SK-N-MC (cell line): ENCODE measurements at places on chromosomes 3 and 15.

GRCh38 chr3:24915639-24916038, 421.0 kb upstream of the THRB start:
- DNase-seq: no peak

DNA sequence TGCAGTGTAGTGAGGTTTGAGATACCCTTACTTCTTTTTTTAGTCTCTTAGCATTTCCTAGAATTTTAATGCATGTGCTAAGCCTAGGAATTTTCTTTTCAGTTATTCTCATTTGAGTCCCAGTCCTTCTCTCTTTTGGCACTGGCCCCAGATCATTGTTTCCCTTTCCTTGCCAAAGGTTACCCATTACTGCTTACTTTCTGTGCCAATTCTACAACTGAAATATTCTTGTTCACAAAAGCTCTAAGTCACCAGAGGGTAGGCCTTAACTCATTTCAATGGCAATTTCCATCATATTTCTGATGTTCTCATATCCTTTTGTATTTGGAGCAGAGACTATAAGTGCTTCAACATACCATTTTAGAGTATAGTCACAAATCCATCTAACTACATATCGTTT, 199.6 kb upstream of the CBLB start:
- no peak for DNase-seq

DNA sequence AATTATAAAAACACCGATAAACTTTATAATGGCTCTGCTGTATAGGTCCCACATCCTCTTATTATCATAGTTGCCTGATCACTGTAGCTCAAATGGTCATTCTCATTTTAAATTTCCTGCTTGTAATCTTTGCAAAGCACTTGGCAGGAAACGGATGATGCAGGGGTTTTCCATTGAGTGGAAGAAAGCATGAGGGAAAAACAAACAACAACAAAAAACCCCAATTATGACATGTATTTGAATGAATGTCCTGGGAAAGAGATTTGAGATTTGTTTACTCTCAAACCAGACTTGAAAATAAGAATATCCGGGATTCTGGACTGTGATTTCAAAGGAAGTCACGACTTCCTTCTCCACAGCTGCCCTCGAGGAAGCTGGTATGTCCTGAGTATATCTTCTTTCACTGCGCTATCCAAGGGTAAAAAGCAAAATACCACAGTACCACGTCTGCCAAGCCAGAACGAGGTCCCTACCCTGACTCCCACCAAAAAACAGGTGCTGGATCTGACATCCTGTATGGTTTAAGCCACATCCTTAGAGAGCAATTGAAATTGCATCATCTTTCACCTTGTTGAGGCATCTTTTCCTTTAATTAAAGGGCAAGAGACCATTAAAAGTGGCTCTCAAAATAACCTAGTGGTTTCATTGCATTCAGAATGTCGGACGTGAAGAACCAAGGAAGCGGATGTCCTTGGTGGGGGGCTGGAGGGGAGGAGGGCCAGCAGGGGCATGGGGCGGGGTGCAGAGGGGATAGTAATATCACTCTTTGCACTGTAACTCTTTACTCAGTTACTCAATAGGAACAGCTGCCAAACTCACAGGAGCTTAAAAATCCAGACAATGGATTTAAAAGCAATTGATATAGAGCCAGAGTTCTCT, 13.5 kb upstream of the TIPIN start:
- DNase-seq: no peak

DNA sequence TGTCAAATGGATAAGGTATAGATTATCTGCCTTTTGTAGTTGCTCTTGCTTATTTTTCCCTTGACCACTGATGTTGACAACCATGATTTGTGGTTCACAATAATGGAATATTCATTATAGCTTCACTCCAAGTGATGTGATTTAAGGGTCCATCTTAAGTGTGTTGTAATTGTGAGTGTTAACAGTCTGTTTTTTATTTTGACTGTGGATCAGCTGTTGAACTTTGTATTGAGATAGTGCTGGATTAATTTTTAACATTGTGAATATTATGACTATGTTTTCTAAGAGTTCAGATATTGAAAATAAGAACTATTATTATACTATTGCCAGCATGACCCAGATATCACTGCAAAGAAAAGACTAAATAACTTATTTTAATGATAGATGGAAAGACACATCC, 8.6 kb upstream of the GASK1A start:
- DNase-seq: no peak

DNA sequence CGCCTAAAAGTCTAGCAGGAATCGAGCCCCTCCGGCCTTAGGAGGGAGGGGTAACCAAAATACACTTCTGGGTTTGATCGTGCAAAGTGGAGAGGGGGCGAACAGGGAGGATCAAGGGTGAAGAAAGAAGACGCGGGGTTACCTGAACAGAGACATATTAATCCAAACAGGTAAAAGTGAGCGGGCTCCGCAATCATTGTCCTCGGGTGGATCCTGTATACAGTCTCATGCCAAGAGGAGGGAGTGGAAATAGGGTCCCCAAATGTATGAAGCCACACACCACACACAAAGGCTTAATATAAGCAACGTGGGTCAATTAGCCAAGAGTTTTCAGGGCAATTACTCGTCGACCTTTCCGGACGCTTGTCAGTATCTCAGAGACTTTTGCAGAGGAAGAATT, 749.5 kb downstream of the ROBO1 start:
- DNase-seq: no peak

GRCh38 chr3:140250010-140250855, 315.2 kb downstream of the CLSTN2 start:
- DNase-seq: no peak

DNA sequence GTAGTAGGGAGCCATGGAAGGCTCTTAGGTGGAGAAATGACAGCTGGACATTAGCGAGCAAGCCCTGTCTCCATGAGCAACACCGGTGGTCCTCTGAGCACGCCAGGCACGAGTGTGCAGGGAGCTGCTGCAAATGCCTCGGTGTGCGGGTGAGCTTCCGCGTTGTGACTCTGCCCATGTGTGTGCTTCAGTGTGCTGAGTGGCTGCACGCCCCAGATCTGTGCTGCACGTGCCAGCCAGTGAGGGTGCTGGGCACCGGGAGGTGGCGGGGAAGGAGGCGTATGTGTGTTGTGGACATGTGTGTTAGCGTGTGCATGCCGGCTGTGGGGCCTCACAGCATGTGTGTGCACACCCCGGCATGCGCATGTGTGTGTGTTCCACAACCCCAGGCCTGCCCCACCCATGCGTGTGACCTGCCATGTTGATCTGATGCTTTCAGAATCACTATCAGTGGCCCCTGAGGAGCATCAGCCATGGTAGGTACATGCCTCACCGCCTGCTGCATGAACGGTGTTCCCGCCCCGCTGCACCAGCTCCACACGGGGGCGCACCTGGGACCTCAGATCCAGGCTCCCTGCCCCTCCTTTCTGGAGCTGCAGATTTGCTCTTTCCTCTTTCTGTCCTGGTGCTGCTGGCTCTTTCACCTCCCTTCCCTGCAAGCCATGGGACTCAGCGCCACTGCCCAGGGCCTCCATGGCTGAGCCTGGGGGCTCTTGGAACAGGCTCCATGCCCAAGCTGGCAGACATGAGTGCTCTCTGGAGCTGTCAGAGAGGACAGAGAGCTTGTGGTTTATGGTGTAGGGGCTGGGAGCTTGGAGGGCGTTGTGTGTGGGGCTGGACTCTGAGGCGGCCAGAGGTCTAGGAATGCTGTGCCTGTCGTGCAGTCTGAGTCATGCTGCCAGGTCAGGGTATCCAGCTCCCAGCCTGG, 169.4 kb downstream of the TBC1D2B start:
- DNase-seq: no peak

DNA sequence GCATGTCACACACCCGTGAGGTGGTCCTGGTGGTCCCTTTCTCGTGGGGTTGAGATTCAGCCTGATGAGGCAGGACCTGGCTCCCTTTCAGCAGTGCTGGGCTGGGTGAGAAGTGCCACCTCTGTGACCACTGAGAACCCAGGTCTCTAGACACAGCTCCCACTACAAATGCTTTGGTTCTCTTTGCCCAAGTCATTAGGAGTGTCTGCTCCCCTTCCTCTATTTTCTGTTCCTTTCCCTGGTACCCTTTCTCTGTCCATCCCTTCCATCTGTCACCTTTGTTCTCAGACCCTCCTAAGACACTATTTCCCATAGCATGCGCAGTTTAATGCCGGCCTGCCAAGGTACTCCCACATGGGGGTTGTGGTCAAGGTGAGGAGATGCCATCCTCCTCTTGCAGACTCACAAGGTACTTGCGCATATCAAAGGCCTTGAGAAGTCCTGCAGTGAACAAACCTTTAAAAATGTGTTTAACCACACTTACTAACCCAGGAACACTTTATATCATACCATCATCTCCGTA, 297.7 kb downstream of the LRTM1 start:
- no peak for DNase-seq

GRCh38 chr3:110654843-110655502, 416.6 kb upstream of the NECTIN3 start:
- DNase-seq: no peak

DNA sequence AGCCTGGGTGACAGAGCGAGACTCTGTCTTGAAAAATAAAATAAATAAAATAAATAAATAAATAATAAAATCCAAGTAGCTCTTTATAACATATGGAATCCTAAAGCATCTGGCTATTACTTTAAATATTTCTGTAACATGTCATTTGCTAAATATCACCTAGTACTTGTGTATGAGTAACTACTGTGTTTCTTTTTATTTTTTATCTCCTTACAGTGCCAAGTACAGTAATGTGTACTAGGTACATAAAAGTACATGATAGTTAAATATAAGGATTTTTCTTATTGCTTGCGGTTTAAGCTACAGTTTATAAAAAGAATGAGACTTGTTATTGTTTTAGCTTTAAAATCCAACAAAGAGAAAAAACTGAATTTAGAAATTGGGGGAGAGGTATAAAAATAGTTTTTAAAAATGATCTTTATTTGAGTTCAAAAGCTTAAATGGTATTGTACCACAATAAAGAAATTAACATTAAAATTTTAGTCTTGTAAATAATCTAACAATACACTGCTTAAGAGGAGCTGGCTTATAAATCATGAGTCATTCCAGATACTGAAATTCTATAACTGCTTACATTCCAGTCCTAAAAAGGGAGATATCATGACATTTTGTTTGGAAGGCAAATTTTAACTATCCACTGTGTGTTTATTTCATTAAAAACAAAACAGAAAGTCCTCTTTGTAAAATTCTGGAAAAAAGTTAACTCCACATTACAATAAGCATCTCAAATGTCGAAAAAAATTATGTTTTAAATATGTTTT, 73.1 kb downstream of the FGF7 start:
- DNase-seq: no peak

GRCh38 chr15:67212684-67213367, 41.6 kb downstream of the AAGAB start:
- DNase-seq: no peak

- no peak for DNase-seq
Observed at GRCh38 chr3:28973609-28974008, 307.3 kb upstream of the RBMS3 start.

DNA sequence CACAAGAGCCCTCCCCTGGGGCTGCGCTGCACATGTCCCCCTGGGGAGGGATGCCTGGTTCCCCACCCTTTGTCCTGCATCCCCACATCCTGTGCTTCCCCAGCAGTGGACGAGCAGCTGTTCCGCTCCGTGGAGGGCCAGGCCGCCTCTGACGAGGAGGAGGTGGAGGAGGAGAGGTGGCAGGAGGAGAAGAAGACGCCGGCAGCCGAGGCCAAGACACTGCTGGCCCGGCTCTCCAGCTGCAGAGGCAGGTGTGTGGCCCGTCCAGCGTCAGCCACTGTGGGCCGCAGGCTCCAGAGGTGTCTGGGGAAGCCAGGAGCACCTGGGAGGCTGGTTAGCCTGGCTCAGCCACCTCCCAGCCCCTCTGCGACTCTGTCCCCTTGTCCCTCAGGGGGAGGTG, 27.9 kb upstream of the GP9 start:
- DNase-seq: no peak

DNA sequence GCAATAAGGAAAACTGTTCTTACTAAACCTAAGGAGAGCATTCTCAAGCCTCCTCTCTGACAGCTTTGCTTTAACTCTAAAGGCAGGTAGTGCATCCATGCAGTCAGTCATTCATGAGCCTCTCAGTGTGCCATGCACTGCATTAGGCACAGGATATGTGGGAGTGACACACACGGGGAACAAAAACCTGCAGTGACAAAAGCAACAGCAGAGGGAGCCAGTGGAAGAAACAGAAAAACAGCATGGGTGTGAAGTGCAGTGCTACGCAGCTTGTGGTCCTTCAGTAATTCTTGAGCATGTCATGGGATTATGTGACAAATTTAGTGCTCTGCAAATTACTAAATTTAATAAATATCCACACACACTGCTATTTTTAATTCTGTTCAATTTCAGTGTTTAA, 230.7 kb downstream of the BBX start:
- DNase-seq: no peak

GRCh38 chr3:140629357-140630137, 48.3 kb upstream of the TRIM42 start:
- no peak for DNase-seq

DNA sequence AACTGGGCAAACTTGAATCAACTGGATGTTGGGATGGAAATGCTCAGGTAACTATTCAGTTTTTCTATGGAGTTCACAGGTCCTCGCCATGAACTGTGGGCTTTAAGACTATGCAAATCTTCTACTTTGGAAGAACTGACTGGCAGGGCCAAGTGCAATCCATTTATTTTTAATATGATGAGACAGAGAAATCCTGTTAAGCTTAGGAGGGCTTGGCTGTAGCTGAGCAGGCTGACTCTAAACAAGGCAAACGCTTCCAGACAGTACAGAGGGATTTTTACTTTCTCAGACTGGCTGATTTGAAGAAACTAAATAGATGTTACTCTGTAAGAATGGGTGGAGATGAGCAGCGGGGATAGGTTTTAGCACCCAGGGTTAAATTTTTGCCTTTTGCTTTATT, 194.2 kb upstream of the ICE2 start:
- DNase-seq: no peak

GRCh38 chr3:8884630-8885290, 78.5 kb downstream of the RAD18 start:
- DNase-seq: no peak

DNA sequence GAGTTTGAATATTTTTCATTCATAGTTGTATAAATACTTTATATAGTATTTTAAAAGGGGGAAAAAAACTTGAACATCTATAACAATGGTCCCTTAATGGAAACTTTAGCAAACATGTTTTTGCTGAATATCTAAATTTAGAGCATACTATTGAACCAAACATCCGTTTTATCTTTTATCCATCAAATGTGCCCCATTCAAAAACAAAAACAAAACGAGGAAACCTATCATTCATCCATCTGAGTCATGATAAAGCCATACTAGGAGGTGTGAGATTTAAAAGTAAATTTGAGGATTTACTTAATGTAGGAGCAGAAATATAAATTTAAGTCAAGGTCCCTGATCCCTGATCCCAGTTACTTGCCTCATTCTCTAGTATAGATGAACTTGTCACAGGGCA, 463.6 kb upstream of the MDFIC2 start:
- no peak for DNase-seq

GRCh38 chr3:24374801-24375200, 119.8 kb downstream of the THRB start:
- no peak for DNase-seq

GRCh38 chr3:157279237-157279636, 119.3 kb upstream of the CCNL1 start:
- DNase-seq: no peak

GRCh38 chr15:40060236-40060961, 21.4 kb upstream of the SRP14 start:
- no peak for DNase-seq
